Esophagus squamous epithelium (tissue), 5 donors: ENCODE measurements at places on chromosomes 16 and 17.

DNA sequence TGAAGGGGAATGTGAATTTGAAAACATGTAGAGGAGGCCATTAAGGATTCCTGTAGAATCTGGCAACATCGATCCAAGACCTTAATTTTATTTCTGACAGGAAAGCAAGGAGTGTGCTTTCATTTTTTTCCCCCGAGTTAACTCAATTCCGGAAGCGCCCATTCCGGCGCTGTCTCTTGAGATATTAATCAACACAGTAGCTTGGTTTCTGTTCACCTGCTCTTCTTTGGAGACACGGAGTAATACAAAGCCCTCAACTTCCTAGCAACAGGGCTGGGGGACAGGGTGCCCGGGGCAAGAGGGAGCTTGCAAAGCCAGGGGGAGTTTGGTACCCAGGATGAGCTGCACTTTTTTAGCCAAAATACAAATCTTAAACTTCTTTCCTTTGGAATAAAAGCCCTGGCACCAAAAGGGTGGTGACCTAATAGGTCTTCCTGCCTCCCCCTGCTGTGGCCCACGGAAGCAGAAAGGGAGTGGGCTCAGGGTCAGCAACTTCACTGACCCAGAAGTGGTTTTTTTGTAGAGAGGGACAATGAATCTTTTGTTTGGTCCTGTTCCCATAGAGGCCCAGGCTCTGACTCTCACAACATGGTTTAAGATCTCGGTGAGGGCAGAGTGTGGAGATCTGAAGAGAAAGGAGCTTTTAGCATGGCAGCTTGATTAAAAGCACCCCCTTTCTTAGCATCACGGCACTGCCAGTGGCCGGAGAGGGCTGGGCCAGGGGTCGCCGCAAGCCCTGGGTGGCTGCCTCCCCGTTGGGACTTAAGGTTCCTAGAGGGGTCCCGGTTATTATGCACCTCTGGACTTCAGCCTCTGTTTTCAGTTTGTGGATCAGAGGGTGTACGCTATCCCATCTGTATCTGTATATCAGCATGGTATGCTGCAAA is 207.3 kb downstream of the CCDC182 start:
- DNase-seq, result no peak

- DNase-seq, result no peak
Measured at GRCh38 chr16:68509381-68509780, 29.7 kb upstream of the ZFP90 start.

- no peak for DNase-seq
Measured at GRCh38 chr17:66509926-66510325, 207.5 kb downstream of the PRKCA start.

GRCh38 chr16:3510416-3510815 is 9.6 kb downstream of the CLUAP1 start:
- DNase-seq, result no peak

DNA sequence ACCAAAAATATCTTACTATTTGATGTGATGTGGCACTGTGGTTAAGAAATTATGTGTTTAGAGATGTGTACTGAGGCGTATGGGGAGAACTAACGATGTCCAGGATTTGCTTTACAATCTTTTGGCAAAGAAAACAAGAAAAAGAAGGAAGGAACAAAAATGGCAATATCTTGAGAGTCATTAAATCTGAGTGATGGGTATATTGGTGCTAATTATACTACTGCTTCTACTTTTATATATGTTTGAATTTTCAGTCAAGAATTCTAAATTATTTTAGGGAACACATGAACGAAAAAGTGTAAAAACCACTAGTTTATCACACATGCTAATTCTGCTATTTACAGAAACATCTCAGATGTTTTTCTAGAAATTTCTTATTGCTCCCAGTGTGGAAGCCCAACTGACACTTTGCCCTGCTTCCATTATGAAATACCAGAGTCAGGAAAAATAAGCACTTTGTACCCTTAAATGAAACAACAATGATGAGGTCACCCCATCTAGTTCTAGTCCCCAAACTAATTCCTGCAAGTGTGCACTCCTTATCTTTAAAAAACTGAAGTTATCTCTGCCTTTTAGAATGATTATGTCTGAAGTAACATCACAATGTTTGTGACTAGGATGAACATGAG is 18.8 kb downstream of the TAT start:
- DNase-seq, result no peak
